ENCODE measurements at places on chromosomes 2 and 18.

DNA sequence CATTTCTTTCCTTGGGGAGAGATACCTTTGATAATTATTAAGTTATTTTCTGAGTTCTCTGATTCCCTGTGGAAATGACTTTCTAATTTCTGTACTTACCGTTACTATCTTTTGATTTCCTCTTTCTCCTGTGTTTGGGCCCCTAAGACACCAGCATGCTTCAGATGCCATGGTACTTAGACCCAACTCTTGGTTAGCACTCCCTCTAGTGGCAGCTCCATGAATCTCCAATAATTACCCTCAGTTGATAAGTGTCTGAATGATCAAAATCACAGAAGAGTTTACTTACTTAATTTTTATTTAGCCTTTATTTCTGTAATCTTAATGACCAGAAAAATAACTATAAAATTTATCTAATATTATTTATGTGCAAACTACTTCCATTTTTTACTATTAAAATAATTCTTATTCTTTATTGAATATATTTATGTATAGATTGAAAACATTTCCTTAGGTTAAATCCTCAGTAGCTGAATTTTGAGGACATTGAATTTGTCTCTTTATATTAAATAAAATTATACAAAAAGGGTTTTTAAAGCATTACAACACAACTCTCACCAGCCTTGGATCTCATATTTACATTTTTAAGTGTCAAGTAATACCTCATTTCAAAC lies 300.4 kb downstream of the KCNS3 start:
- no peak for DNase-seq

DNA sequence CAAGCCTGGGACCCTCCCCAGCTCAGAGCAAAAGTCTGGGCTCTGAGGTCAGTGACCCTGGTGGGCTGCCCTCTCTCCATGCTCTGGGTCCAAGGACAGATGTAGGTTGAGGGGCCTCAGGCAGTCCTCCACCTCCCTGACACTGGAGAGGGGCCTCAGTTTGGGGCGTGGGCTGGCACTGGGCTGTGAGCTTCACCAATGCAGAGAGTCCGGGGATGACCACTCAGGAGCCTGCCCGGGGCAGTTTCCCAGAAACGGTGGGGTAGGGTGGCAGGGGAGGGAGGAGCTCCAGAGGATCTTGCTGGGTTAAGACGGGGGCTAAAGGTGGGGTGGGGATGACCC lies 40.5 kb upstream of the SMAD7 start:
- no peak for DNase-seq

DNA sequence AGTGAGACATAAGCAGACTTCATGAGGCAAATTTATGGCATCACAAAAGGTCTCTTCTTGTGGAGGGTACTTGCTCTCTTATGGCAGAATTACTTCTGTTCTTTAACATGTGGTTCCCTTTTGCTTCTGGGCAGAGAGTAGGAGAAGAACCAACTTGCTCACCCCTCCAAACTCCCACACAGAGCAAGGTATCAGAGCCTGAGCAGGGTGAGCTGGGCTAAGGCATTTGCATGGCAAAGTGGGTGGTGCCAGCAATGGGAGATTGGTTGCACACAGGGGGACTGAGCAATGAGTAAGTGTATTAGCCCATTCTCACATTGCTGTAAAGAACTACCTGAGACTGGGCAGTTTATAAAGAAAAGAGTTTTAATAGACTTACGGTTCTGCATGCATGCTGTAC lies 64.2 kb upstream of the ITGB6 start:
- DNase-seq: no peak

DNA sequence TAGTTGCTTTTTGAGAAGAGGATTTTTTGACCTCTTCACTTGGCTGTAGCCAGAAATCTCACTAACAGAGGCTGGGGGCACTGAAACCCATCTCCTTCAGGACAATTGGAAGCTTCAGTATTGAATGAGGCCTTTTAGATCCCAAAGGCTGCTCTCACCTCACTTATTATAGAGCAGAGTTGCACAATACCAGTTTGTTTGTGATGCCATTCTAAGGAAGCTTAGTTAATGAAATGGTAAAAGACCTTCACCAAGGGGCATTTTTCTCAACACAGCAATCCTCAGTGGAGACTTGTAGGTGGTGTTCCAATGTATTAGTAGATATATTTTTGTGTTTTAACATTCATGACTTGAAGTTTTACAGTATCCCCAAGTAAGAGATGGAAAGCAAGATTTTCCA lies 71.0 kb upstream of the RFX8 start:
- DNase-seq: no peak

DNA sequence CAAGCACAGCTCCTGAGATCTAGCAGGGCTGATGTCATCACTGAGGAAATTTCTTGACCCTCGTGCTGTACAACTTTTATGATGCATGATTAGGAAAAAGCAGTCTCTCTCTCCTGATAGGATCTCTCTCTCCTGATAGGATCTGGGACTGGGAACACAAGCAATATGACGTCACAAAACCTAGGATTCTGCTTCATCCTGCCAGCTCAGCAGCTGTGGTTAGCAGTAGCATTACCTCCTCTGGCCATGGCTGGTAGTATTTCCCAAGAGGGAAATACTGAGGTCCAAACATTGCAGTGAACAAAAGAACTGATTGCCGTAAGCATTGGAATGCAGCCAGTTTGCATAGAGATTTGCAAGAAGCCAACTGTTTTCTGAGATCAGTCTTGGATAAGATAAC lies 521.2 kb upstream of the POU3F3 start:
- DNase-seq: no peak

DNA sequence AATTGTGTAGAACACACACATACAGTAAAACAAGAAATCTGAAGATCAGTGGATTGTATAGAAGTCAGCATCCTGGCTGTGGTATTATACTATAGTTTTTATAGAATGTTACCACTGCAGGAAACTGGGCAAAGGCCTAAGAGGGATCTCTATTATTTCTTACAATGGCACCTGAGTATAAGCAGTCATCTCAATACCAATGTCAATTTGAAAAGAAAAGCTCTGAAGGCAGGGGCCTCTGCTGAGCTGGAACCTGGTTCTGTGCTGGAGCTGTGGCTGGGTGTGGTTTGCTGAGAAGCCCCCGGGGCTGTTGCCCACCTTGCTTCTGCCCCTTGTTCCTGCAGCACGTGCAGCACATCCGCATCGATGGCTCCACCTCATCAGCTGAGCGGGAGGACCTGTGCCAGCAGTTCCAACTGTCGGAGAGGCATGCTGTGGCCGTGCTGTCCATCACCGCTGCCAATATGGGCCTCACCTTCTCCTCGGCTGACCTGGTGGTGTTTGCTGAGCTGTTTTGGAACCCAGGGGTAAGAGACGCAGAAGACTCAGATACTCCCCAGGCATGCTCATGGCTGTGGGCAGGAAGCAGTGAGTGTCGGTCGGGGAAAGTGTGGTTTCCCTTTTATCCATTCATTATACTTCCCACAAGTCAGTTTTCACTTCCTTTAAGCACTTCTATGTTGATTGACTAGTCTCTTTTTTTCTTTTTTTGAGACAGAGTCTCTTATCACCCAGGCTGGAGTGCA lies 23.5 kb upstream of the RPL37A start:
- no peak for DNase-seq

GRCh38 chr2:61425605-61426155 lies 45.2 kb downstream of the USP34 start:
- DNase-seq: no peak

DNA sequence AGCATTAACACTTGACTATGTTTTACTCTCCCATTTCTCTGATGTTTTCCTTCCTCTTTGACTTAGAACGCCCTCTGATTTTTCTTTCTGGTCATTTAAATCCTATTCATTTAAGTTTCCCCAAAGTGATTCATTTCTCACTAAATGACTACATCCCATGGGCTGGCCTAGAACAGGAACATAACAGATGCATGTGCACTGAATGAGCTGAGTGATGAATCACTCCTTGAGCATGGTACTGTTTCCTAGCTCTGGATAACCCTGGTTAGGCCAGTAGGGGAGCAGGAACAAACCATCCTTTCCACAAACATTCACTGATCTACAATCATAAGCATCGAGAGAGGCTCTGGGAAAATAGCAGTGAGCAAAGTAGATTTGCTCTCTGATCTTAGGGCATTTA lies 221.9 kb upstream of the SETBP1 start:
- no peak for DNase-seq

DNA sequence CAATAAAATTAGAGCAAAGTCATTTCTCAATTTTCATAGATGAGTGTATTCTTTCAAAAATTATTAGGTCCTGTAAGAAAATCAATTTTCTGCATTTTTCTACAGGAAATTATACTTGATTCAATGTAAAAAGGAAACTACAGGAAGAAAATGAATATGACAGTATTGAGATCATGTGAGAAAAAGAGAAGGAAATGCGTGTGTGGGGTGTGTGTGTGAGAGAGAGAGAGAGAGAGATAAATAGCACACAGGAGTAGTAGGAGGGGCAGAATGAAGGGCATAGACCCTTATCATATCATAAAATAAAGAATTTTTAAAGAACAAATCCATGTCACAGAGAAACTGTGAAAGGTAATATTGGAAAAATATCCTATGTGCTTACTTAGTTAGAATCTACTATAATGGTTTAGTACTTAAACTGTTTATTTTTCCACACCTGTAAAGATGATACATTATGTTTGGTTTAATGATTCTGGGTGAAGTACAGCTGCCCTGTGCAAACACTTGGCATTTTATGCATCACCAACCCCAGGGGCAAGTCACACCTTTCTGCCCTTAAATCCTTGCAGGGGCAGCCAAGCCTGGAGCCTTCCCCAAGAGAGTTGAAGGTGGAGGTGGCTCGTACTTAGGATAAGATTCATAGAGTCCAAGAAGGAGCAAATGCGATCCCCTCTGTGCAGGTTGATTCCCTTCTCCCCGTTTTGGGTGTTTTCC lies 276.4 kb downstream of the TGIF1 start:
- no peak for DNase-seq

GRCh38 chr2:100422320-100423055 lies 5.0 kb upstream of the CHST10 start:
- no peak for DNase-seq

- no peak for DNase-seq
Measured at GRCh38 chr2:225416616-225417367, 17.3 kb downstream of the NYAP2 start.

DNA sequence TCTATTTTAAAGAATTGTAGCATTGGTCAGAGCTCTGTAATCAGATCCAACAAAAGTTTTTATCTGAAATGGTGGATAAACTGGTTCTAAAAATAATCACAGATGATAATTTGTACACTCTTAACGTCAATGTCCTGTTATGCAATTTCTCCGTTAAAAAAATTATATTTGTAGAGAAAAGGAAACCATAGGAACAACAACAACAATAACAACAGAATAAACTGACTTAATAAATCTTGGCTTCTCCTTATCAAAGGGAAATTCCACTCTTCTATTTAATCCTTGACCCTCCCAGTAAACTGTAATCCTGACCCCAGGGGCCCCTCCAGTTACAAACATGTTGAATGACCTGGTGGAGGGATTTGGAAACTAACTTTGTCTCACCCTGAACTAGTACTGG lies 78.6 kb upstream of the ZFP36L2 start:
- DNase-seq: no peak

DNA sequence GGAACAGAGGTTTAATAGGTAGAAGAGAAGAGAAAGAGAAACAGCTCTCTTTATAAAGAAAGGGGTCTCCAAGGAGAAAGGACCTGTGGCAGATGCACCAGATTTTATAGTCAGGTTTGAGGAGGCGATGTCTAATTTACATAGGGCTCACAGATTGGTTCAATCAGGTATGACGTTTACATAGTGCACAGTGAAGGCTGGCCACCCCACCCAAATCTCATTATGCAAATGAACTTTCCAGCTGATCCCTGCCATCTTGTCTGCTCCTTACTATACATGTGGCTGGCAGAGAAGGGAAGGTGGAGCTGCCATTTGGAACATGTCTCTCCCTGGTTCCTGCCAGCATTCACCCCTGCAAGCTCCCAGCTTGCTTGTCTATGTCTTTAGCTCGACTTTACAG lies 557.8 kb downstream of the SUCLG1 start:
- no peak for DNase-seq

GRCh38 chr2:40095000-40095399 lies 315.9 kb upstream of the THUMPD2 start:
- DNase-seq: no peak

DNA sequence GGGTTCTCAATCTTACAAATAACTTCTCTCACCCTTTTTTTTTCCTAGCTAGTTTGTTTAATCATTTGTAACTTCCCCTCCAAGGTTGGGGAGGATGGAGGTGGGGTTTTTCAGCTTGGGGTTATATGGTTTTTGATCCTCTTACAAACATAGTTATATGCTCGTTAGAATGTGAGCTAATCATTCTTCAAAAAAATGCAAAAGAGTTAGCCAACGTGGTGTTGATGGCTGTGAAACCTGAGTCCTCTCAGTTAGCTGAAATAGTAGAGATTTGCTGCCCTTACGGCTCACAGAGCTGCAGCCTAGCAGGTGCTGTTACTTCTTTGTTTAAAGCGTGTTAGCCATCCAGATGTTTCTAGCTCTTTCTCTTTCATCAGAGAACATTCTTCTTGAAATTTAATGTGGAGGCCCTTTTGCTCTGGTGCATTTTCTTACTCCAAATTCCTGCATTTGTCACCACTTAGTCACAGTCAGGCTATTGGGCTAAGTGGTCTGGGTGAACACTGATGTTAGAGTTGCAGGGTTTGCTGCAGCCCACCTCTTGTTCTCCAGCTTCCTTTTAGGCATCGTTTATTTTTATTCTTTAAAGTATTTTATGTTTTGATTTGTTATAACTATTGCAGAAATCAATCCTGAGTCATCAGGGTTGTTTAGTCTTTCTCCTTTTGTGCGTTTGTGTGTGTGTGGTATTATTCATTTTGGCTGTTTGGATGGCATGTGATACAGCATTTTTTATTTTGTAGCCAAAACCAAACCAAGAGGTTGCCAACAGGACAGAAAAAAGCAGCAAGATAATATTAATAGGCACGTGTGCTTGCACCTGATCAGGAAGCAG lies 41.1 kb downstream of the LIMS1 start:
- no peak for DNase-seq

- DNase-seq: no peak
Measured at GRCh38 chr2:21361384-21361783, 237.6 kb downstream of the TDRD15 start.

GRCh38 chr2:78118037-78118436 lies 595.9 kb upstream of the LRRTM4 start:
- DNase-seq: no peak

- DNase-seq: no peak
Measured at GRCh38 chr18:63000839-63001238, 285.5 kb downstream of the PHLPP1 start.

- DNase-seq: no peak
Measured at GRCh38 chr2:48445091-48445725, 84.7 kb upstream of the STON1 start.

Measured in cortex of kidney (tissue), 1 donor.